ENCODE measurements at places on chromosomes 11 and 22. TPM values are rescaled to one million over a fixed set of nuclear protein-coding genes. Genes with fewer than 3 reads are reported as not detected.

The APOBEC3A gene
- total RNA-seq: not detected

The SAC3D1 gene
- 6.9 TPM for total RNA-seq

The KCNJ4 gene
- 6.5 TPM for total RNA-seq

The HBD gene
- not detected for total RNA-seq

The TP53I11 gene
- 13.8 TPM for total RNA-seq

The CPT1B gene
- 9.2 TPM for total RNA-seq

The UVRAG gene
- 32.3 TPM for total RNA-seq

The VSTM5 gene
- 5.1 TPM for total RNA-seq

The PGA3 gene
- total RNA-seq: not detected

The MYOD1 gene
- total RNA-seq: not detected

The ALDH3B1 gene
- 0.92 TPM for total RNA-seq

The ZNF280B gene
- 5.8 TPM for total RNA-seq

The CNGA4 gene
- total RNA-seq: 0.23 TPM

The FADS3 gene
- 45.7 TPM for total RNA-seq

The GPHA2 gene
- total RNA-seq: not detected

The RIMBP3B gene
- 1.2 TPM for total RNA-seq

The SLC25A18 gene
- 11.5 TPM for total RNA-seq

The INSC gene
- total RNA-seq: 0.23 TPM

The DMC1 gene
- 7.6 TPM for total RNA-seq

The TRIM49D1 gene
- total RNA-seq: not detected

The NEFH gene
- total RNA-seq: 4.4 TPM

The OR8D1 gene
- not detected for total RNA-seq

The RGL4 gene
- total RNA-seq: not detected

The OR52E8 gene
- total RNA-seq: not detected

The C22orf42 gene
- total RNA-seq: 24.7 TPM

The NCF4 gene
- 3.0 TPM for total RNA-seq

The CRYBB3 gene
- not detected for total RNA-seq

The GLYAT gene
- not detected for total RNA-seq

The CD3D gene
- total RNA-seq: not detected

The TSSK2 gene
- not detected for total RNA-seq

The TRIM48 gene
- total RNA-seq: not detected

The SCGB1D2 gene
- total RNA-seq: not detected

The MMP27 gene
- total RNA-seq: not detected

The NARS2 gene
- 33.2 TPM for total RNA-seq

The AHNAK gene
- total RNA-seq: 27.5 TPM

The FJX1 gene
- total RNA-seq: 46.4 TPM

The DKK3 gene
- total RNA-seq: 477 TPM

The TSG101 gene
- 84.7 TPM for total RNA-seq

The GSTT2 gene
- total RNA-seq: 0.46 TPM

The PRR5 gene
- total RNA-seq: 25.4 TPM

The ANKK1 gene
- total RNA-seq: 0.23 TPM

The ASCL2 gene
- 0.69 TPM for total RNA-seq

The MOV10L1 gene
- 1.8 TPM for total RNA-seq

The TRIM68 gene
- 13.1 TPM for total RNA-seq

The PKNOX2 gene
- total RNA-seq: 6.9 TPM

The UEVLD gene
- total RNA-seq: 20.1 TPM

The GRAP2 gene
- 0.46 TPM for total RNA-seq

The MB gene
- 2.5 TPM for total RNA-seq

The PDE3B gene
- 18.7 TPM for total RNA-seq

The TMEM45B gene
- total RNA-seq: 0.69 TPM

The GAL3ST1 gene
- total RNA-seq: 6.0 TPM

The IRAG1 gene
- total RNA-seq: 3.7 TPM

The APOA4 gene
- not detected for total RNA-seq

The HOATZ gene
- 7.2 TPM for total RNA-seq

The OR5B3 gene
- total RNA-seq: not detected

The ANGPTL5 gene
- total RNA-seq: 0.23 TPM

The SLC39A13 gene
- total RNA-seq: 12.5 TPM
